ENCODE measurements at places on chromosomes 12 and 14.

GRCh38 chr12:48005001-48005749 lies 899 bp upstream of the COL2A1 start:
- DNase-seq: no peak

GRCh38 chr12:33575346-33575745 lies 135.7 kb upstream of the SYT10 start:
- no peak for DNase-seq

DNA sequence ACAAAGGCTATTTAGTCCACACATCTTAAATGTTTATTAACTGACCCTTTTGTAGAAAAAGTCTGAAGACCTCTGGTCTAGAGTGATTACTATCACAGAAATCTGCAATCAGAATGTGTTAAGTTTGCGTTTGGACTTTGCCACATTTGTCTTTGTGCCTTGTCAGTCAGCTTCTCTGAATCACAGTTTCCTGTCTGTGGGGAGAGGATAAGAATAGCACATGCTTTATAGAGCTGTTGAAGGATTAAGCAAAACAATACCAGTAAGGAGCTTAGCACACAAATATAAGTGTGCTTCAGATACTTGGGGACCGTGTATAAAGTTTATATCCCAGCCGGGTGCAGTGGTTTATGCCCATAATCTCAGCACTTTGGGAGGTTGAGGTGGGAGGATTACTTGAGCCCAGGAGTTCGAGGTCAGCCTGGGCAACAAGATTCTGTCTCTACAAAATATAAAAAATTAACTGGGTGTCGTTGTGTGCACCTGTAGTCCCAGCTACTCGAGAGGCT lies 63.0 kb upstream of the BTG1 start:
- no peak for DNase-seq

DNA sequence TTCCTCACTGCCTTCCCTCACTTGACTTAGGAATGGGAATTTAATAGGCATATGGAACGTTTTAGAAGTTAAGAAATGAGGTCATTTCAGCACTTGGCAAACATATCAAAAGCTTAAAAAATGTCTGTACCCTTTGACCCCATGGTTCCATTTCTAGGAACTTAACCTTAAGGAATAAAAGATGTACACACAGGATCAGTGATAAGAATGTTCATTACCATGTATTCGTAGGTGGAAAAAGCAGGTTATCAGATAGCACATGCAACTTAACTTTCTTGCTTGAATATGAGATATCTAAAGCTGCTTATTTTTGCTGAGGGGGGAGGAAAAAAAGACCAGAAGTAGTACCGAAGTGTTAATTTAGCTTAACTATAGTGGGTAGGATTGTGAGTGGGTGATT lies 57.2 kb downstream of the TTLL5 start:
- no peak for DNase-seq

GRCh38 chr12:106282457-106283097 lies 20.0 kb upstream of the TCP11L2 start:
- peak; percentile 28 for DNase-seq

DNA sequence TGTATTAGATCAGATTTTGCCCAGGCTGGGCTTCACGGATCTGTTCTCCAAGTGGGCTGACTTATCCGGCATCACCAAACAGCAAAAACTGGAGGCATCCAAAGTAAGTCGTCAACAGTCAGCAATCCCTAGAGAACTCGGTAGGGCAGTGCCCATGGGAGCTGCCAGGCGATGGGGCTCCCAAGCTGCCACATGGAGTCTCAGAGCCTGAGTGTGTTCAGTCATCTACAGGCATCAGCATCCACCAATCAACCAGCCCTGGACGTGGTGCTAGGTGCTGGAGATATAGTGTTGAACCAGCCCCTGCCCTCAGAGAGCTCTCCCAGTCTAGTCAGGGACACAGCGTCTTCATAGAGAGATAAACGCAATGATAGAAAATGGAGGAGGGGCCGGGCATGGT lies 6.9 kb downstream of the SERPINA4 start:
- DNase-seq: no peak

DNA sequence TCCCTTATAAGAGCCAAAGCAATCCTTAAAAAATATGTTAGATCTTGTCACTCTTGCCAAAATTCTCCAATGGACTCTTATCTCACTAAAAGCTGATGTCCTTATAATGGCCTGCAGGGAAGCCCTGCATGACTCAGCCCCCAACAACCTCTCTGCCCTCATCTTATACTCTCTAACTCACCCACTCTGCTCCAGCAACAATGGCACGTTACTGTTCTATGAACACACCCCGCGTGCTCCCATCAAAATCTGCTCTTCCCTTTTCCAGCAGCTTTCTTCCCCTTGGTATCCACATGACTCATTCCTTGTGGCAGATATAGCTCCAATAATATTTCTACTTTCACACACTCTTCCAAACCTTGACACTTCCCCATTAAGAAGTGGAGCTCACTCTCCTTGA lies 108.1 kb downstream of the DENND5B start:
- DNase-seq: no peak

DNA sequence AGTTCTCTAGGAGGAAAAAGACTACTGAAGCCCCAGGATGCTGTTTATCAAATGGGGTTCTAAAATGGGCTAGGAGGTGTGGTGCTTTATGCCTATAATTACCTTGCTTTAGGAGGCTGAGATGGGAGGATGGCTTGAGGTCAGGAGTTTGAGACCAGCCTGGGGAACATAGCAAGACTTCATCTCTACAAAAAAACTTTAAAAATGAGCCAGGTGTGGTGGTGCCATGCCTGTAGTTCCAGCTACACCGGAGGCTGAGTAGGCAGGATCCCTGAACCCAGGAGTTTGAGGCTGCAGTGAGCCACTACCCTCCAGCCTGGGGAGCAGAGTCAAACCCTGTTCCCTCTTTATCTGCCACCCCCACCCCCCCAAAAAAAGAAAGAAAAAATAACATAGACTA lies 23.3 kb upstream of the SLC2A3 start:
- DNase-seq: no peak

DNA sequence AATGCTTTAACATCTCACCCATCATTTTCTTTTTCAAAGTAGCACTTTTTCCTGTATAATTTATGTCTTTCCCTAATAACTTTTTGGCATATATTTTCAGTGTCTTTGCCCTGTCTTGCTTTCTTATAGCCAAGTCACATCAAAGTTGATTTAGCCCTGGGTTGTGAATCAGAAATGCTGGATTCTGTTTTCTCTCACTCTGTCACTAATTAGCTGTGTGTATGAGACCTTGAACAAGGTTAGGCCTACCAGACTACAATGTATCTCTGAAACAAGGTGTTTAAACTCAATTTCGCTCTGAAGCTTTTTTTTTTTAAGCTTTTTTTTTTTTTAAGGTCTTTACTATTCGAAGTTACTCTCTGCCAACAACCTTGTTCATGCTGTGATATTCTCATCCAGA lies 25.7 kb downstream of the CNOT2 start:
- no peak for DNase-seq

Measured in NCI-H1436 (cell line).